Neural crest cell (in vitro differentiated cells): ENCODE measurements at places on chromosomes 7 and 10. TPM values are rescaled to one million over a fixed set of nuclear protein-coding genes. Genes with fewer than 3 reads are reported as not detected.

The LRGUK gene
- total RNA-seq = 1.0 and 1.1 TPM in 2 replicates

The VAX1 gene
- total RNA-seq = 0.16 and 0.23 TPM in 2 replicates

The SYCE1 gene
- not detected in 2 replicates for total RNA-seq

DNA sequence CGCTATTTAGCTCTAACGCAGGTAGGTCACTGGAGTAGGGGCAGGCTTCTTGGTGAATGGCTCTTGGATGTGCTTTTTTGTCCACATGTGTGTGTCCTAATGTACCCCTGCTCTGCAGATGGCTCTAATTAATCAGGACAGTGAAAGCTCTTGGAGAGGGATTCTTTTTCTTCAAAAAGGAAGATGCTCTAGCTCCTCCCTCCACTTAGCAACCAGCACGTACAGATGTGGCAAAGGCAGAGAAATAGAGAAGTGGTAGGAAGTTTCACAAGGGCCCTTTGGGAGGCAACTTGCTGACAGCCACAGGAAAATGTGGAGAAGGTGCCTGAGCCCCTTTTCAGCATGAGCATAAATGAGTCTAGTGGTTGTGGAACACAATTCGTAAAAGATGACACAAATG is 221.7 kb downstream of the PLXNA4 start:
- H3K4me1 ChIP-seq = peaks cover 27% of the 10 kb centered on the region
- DNase-seq = no peak
- peaks cover 9% of the 10 kb centered on the region for H3K27me3 ChIP-seq
- H3K4me3 ChIP-seq = no peak overlapping the region
- no peaks in the 10 kb centered on the region for H3K36me3 ChIP-seq

DNA sequence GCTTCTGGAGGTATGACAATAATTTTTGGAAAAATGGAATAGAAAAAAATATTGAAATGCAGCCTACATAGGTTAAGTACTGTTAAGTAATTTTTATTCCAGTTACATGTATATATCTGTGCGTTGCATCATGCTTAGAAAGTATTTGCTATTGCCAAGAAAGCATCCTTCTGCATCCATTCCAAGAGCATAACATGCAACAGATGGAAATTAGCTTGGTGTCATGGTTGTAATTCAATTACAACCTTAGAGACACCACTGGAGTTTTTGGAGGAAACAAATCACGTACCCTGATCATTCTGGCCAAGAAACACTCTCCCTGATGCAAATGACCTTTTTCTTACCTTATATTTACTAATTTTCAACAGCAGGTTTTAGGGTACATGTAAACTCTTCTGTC is 1.7 kb downstream of the AKR1B1 start:
- peaks cover 4% of the 10 kb centered on the region for H3K36me3 ChIP-seq
- H3K27ac ChIP-seq = no peak overlapping the region
- H3K4me1 ChIP-seq = peaks cover 49% of the 10 kb centered on the region
- no peak for DNase-seq
- H3K4me3 ChIP-seq = peak overlapping the region; percentile 96
- no peaks in the 10 kb centered on the region for H3K27me3 ChIP-seq

DNA sequence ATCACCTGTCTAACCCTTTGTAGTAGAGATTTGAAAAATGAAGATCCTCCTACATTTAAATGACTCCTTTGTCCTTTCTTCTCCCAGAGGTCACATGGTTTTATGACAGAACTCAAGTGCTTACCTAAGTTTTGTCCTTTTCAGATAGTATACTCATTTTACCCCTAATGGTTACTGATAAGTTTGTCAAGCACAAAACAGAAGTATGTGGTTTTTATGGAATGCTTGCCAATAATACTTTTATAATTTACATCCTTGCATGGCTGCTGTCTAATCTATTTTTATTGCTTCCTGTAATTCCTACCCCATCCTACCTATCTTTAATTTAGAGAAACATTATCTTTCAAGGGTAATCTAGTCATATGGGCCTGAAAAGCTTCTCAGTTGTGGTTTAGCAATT is 37.5 kb downstream of the HELLS start:
- no peak overlapping the region for H3K27ac ChIP-seq
- no peaks in the 10 kb centered on the region for H3K27me3 ChIP-seq
- DNase-seq = no peak
- H3K4me3 ChIP-seq = no peak overlapping the region
- peaks cover 6% of the 10 kb centered on the region for H3K36me3 ChIP-seq

DNA sequence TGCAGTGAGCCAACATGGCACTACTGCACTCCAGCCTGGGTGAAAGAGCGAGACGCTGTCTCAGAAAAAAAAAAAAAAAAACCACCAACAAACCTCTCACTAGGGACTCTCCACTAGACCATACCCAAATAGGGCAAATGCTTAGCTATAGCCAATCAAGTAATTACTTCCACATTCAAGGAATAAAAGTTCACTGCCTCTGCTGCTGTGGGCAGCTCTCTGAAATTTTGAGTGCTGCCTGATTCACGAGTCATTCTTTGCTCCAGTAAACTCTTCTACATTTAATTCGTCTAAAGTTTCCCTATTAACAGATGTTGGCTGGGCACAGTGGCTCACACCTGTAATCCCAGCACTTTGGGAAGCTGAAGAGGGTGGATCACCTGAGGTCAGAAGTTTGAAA is 4.7 kb upstream of the NRBF2 start:
- peaks cover 6% of the 10 kb centered on the region for H3K36me3 ChIP-seq
- peak overlapping the region; percentile 19 for H3K4me3 ChIP-seq
- no peaks in the 10 kb centered on the region for H3K27me3 ChIP-seq
- H3K4me1 ChIP-seq = peaks cover 19% of the 10 kb centered on the region

DNA sequence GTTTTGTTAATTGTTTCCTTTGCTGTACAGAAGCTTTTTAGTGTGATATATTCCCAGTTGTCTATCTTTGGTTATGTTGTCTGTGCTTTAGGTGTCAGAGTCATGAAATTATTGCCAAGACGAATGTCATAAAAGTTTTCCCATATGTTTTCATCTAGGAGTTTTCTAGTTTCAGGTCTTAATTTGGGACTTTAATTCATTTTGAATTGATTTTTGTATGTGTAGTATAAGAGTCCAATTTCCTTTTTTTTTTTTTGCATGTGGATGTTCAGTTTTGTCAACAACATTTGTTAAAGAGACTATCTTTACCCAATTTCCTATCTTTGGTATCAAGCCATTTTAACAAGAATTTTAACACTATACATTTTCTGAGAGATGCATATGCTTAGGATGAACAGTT is 432.2 kb downstream of the CNTNAP2 start:
- no peaks in the 10 kb centered on the region for H3K36me3 ChIP-seq
- no peak overlapping the region for H3K4me3 ChIP-seq

GRCh38 chr7:150631866-150632864 is at the start of gene GIMAP6:
Gene GIMAP6, minus strand, starts transcription at chr7:150632385. Its CDS starts 2,243 bp downstream, at chr7:150630142.
- peaks cover 14% of the 10 kb centered on the region for H3K27me3 ChIP-seq
- H3K4me3 ChIP-seq = no peak within 1 kb of the TSS
- H3K36me3 ChIP-seq = no peaks in the 10 kb centered on the region
- H3K4me1 ChIP-seq = no peaks in the 10 kb centered on the region
- DNase-seq = no peak
- no peak within 1 kb of the TSS for H3K27ac ChIP-seq

GRCh38 chr10:98274562-98274961 is 6.6 kb upstream of the LOXL4 start:
- DNase-seq = no peak
- H3K27ac ChIP-seq = no peak overlapping the region
- no peak overlapping the region for H3K4me3 ChIP-seq

DNA sequence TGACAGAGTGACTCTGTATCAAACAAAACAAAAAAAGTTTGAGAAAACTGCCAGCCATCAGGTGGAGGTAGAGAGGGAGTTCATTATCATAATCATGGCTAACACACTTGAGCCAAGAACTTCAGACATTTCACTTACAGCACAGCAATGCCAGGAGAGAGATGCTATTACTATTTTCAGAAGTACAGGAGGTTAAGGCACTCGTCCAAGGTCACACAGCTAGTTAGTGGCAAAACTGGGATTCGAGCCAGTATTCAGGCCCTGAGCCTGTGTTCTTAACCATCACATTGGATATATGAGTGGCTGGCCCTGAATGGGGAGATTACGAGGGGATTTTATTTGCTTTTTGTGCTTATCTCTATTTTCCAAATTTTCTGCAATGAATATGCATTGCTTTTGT is 24.8 kb upstream of the UNC5B start:
- no peak for DNase-seq
- H3K27ac ChIP-seq = no peak overlapping the region
- H3K36me3 ChIP-seq = no peaks in the 10 kb centered on the region
- H3K4me3 ChIP-seq = no peak overlapping the region

- no peaks in the 10 kb centered on the region for H3K4me1 ChIP-seq
- peaks cover 2% of the 10 kb centered on the region for H3K27me3 ChIP-seq
- no peak overlapping the region for H3K4me3 ChIP-seq
- H3K36me3 ChIP-seq = no peaks in the 10 kb centered on the region
- DNase-seq = no peak
These were observed 13.1 kb upstream of the GPR141 start for GRCh38 chr7:37670436-37670835.

- DNase-seq = no peak
- no peak overlapping the region for H3K4me3 ChIP-seq
- no peaks in the 10 kb centered on the region for H3K4me1 ChIP-seq
- peaks cover 3% of the 10 kb centered on the region for H3K36me3 ChIP-seq
- H3K27ac ChIP-seq = no peak overlapping the region
- peaks cover 3% of the 10 kb centered on the region for H3K27me3 ChIP-seq
These were observed 198.9 kb downstream of the SNX13 start for GRCh38 chr7:17741426-17741825.
